Activated T-cell treated with anti-CD3 and anti-CD28 coated beads for 24 hours (primary cell): ENCODE measurements at places on chromosomes 6 and 20.

GRCh38 chr6:151402228-151402627, 10.9 kb upstream of the ZBTB2 start:
- no peak for DNase-seq

- no peak for DNase-seq
Observed at GRCh38 chr6:121760745-121761144, 325.3 kb downstream of the GJA1 start.

- DNase-seq, result no peak
Observed at GRCh38 chr6:44473393-44474189, 86.1 kb downstream of the CDC5L start.

- no peak for DNase-seq
Observed at GRCh38 chr20:60000271-60001042, 42.2 kb downstream of the CDH26 start.

- no peak for DNase-seq
Observed at GRCh38 chr6:90545448-90545847, 41.4 kb downstream of the MAP3K7 start.
